ENCODE measurements at places on chromosomes 5 and 9.

- no peak for DNase-seq
Observed at GRCh38 chr9:33498387-33498786, 24.7 kb upstream of the NOL6 start.

DNA sequence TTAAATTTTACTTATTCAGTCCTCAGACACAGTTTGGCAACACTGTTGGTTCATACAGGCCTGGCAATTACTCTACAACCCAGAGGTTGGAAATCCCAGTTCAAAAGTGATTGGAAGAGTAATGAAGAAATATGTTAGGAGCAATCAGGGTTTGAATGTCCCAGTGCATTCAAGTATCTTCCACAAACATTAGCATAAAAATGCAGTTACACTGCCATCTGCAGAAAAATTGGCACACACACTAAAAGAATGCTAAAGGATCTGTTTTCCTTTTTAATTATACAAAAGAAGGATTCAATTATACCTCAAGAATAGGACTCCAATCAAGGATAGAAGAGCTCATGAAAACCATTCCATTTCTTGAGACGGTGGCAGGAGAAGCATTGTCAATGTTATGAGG is 130.2 kb downstream of the DNAH5 start:
- peak; percentile 30 for DNase-seq

- DNase-seq: no peak
Observed at GRCh38 chr5:139369181-139369580, 13.9 kb downstream of the SLC23A1 start.

DNA sequence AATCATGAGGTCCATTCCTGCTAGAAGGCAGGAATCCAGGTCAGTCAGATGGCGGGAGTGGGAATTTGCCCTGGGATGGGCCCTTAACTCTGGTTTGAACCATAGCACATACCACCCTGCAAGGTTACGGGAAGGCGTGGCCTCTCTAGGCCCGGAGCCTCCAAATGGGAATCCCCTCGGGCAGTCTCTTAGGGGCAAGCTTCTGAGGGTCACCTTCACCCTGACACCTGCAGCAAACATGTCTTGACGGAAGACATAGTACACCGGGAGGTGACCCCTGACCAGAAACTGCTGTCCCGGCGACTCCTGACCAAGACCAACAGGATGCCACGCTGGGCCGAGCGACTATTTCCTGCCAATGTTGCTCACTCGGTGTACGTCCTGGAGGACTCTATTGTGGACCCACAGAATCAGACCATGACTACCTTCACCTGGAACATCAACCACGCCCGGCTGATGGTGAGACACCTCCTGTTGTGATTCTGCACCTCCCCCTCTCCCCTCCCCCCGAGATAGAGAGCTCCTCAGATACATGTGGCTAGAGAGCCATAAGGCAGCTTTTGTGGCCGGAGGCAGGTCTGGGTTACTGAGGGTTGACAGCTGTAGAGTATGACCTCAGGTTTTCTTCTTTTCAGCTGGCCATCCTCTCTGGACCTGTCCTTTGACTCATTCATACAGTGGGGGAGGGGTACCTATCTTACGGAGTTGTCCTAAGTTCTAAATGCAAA is 957 bp downstream of the PRELID1 start:
- DNase-seq: no peak

DNA sequence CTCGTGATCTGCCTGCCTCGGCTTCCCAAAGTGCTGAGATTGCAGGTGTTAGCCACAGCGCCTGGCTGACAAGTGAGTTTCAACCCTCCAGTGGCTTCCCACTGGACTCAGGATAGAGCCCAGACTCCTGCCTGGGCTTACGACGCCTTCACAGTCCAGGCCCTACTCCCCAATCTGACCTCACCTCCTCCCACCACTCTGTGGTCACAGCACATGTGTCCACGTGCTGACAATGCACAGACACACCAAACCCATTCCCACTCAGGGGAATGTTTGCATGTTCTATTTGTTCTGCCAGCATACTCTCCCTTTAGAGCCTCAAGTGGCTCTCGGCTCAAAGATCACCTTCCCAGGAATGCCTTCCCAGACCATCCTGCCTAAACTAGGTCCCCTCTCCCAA is 31.1 kb upstream of the TRIM14 start:
- no peak for DNase-seq
